RPMI7951 (cell line): ENCODE measurements at places on chromosomes 3 and 15. TPM values are rescaled to one million over a fixed set of nuclear protein-coding genes. Genes with fewer than 3 reads are reported as not detected.

DNA sequence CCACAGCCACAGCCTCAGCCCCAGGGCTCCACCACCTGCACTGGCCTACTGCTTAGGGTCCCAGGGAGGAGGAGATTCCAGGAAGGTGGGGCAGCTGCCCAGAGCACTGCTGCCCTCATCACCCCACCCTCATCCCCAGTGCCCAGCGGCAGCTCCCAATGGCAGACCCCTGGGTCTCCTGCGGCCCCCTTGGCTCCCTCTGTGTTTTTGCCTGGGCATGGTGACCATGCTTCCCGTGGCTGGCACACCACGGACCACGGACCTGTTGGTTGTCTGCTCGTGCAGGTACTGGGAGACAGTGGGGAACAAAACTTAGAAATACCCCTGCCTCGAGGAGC is 2.7 kb downstream of the CHST13 start:
- DNase-seq = no peak

DNA sequence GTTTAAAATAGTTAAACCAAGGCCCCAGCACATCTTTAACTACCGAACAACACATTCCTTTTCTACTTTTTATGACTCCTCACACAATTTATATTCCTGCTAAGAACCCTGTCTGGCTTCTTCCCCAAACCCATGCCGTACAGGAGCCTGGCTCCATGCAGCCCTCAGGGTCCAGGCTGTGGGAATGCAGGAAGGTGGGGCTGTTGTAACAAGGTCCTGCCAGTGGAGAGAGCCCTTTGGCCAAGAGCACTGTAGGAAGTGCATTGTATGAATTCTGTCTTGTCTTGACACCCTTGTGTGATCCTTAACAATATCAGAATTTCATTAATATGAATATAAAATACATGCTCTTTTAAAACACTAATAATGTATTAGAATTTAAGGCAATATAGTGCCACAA is 563.8 kb downstream of the TBL1XR1 start:
- no peak for DNase-seq

- DNase-seq = peak; percentile 52
These were observed 555 bp downstream of the ATP11B start for GRCh38 chr3:182793663-182794454.

DNA sequence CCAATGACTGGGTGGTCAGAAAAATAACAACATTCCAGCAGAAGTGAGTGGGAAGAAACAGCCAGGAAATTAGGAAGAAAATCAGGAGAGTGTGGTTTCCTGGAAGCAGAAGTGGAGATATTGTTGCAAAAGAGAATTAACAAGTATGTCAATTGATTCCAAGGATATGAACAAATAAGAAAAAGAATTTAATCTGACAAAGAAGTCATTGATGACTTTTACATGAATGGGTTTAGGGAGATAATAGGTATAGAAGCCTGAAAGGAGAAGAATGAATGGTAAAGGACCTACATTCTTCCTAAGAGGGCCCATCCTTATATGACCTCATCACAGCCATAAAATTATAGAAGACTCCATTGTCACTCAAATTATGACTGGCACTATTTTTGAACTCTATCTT is 1440.1 kb downstream of the OTOL1 start:
- DNase-seq = no peak

DNA sequence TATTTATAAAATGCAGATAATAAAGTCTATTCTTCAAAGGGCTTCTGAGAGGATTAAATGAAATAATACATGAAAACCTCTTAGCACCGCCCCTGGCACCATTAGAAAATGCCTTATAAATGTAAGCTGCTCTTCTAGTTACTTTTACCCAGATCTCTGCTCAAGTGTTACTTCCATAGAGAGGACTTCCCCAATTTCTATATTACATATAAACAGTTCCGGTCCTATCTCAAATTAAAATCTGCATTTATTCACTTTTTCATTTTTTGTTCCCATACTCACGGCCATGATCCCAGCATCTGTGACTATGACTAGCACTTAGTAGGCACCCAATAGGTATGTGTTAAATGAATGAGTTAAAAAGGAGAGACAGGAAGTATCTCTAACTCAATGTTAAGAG is 890.9 kb upstream of the CFAP20DC start:
- no peak for DNase-seq

The MAGEL2 gene
- total RNA-seq = not detected in 2 replicates

GRCh38 chr15:45393851-45394250 is 15.5 kb upstream of the GATM start:
- peak; percentile 23 for DNase-seq

- DNase-seq = no peak
These were observed 9.6 kb upstream of the ANP32A start for GRCh38 chr15:68830141-68830785.

The LMOD3 gene
- not detected in 2 replicates for total RNA-seq

GRCh38 chr3:159887911-159888310 is 100.7 kb upstream of the IL12A start:
- DNase-seq = no peak

DNA sequence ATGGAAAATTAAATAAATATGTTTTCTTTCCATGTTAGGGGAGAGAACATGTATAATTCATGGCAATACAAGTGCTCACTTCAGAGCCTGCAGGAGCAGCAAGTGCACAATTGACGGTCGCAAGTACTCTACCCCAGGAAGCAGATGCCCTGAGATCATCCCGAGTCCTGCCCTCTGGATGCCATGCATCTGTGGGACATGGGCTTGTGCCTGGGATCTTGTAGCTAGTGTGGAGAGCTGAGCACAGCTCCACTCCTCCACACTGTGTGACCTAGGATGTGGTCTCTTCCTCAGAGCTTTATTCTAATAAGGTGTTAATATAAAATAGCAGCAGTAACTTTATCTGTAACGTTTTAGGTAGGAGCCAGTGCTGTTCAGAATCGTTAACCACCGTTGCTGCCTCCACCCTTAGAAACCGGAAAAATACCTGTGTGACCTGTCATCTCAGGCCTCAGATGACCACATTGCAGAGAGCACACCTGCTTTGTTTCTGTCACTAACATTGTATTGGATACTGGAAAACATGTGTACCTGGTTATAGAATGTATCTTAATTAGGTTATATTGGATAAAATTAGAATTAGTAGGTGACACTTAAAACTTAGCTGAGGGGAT is 105.0 kb upstream of the GOLGA6L6 start:
- no peak for DNase-seq

The FYTTD1 gene
- 72.6 and 77.9 TPM in 2 replicates for total RNA-seq

The HGD gene
- 0.24 TPM in 1 of 2 replicates, not detected in the other for total RNA-seq

DNA sequence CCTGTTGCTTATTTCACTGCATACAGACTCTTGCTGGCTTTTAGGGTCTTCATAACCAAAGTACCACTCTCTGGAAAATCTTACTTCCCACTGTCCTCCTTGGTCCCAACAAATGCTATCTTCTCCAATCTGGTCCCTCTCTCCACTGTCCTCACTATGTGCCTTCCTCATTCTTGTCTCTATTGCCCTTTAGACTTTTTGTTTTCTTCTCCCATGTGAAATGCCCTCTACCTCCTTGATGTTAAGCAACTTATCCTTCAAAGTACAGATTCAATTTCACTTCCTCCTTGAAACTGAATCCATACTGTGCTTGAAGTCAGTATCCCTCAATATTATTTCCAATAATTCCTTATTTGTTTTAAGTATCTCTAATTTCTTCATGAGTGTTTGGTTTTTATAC is 60.8 kb downstream of the CGGBP1 start:
- DNase-seq = no peak

GRCh38 chr15:96031426-96032110 is 298.9 kb upstream of the NR2F2 start:
- DNase-seq = no peak

DNA sequence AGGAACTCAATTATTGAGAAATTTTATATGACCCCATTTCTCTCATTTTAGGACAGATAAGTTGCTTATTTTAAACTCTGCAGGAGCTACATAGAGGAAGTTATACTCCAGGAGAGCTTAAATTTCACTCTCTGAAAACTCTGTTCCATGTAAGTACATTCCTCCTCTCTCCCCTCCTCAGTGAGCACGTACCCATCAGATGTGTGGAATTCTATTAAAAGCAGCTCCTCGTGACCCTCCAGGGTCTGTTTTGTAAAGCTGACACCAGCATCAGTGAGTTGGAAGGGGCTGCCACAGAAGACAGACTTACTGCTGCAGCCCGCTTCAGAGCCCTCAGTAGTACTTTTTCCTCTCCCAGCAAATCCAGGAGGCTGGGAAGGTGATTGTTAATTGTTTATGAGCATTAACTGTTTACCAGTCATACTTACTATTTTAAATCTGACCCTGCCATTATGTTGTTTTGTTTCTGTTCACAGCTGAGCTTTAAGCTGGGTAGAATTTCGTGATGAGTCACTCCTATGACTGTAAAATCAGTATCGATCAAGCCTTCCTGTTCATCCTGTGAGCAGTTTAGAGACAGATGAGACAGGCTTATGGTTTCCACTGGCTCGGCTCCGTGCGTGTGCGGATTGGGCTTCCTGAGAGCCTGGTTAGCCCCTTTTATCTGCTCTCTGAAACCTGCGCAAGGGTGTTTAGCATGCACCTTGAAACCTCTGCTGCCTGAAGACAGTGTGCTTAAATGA is 20.4 kb downstream of the IGF1R start:
- DNase-seq = peak; percentile 40

DNA sequence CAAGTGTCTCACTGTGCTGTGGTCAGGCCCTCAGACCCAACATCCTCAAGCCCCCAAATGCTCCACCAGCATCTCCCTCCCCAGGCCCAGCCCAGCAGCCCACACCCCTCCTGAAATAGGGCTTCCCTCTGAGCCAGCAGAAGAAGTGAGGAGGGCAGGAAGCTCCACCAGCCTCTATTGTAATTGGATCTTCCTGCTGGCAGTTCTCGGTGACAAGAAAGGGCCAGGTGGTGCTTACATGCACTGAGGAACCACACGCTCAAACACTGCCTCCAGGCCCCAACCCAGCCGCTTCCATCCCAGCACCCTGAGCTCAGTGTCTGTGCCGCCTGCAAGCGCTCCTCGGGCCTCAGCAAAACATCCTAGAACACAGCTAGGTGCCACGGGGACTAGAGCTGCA is 96.7 kb downstream of the ATP10A start:
- no peak for DNase-seq

GRCh38 chr3:127306361-127307111 is 18.7 kb upstream of the PRR20G start:
- no peak for DNase-seq
